NCI-H1092 treated with DMSO at 0.1 percent for 48 hours (cell line): ENCODE measurements at places on chromosomes 11 and 22.

- no peak for DNase-seq
Measured at GRCh38 chr11:76095891-76096290, 110.4 kb downstream of the WNT11 start.

GRCh38 chr11:16310943-16311342 lies 45.4 kb downstream of the SOX6 start:
- no peak for DNase-seq

DNA sequence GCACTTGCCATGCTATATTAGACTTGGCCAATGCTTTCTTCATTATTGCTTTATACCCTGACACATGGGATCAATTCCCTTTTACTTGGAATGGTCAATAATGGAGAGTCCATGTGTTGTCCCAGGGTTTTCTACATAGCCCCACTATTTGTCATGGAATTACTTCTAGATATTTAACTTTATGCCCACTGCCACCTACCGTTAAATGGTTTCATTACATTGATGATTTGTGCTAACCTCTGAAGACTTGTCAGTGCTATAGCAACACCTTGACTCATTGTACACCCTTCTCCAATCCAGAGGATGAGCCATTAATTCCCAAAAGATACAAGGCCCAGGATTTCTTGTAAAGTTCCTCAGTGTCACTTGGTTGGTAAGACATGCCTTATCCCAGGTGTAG lies 31.4 kb upstream of the SLC22A25 start:
- no peak for DNase-seq

GRCh38 chr11:118088531-118088930 lies 1.8 kb upstream of the SMIM35 start:
- DNase-seq, result no peak

- no peak for DNase-seq
Measured at GRCh38 chr22:31820655-31821054, 66.8 kb downstream of the DEPDC5 start.

DNA sequence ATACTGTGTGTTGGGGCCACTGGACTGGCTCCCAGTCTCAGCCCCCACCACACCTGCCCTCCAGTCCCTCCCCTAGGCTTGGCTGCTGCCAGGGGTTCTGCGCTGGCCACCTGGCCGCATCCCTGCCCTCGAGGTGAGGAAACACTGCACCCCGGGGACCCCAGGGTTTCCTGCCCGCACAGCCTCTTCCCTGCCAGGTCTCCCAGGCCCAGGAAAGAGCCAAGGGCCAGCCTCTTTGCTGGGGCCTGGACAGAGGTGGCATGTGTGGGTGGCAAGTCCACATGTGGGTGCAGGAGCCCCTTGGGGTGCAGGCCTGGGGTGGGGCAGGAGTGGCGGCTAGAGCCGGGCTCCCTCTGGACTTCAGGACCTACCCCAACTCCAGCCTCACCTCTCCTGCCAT lies 2.5 kb downstream of the EPS8L2 start:
- no peak for DNase-seq

GRCh38 chr22:20431511-20432192 lies 6.0 kb downstream of the SCARF2 start:
- no peak for DNase-seq

- no peak for DNase-seq
Measured at GRCh38 chr22:49659281-49659923, 168.3 kb downstream of the BRD1 start.

GRCh38 chr11:11374358-11375148 lies 21.5 kb upstream of the CSNK2A3 start:
- no peak for DNase-seq

DNA sequence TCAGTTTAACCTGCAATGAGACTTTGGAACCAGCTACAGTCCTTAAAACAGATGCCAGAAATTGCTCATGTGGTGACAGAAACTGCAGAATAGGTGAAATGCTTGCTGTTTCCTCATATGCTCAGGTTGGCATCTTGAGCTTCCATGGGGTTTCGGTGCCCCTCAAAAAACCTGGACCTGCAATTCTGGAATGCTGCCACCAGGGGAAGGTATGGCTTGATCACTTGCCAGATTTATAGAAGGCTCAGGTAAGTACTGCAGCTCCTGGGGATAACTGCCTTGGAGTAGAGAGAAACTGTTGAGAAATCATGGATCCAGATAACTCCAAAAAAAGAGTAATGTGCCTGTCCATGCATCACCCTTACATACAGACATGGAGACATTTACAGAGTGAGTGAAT lies 113.0 kb downstream of the CTTN start:
- no peak for DNase-seq

GRCh38 chr11:2471048-2471803 lies 26.4 kb downstream of the KCNQ1 start:
- no peak for DNase-seq

DNA sequence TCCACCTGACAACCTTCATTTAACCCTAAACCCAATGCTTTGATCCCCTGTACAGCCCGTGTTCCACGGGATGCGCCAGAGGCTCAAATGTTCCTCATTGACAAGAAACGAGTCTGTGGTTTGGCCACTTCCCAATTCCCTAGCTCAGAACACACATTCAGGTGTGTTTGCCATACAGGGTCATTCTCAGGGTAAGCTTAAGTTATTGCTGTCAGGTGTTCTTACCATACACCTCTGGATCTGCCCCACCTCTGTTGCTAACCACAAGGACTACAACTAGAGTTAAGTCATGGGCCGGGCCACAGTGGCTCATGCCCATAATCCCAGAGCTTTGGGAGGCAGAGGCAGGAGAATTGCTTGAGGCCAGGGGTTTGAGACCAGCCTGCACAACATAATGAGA lies 45.6 kb upstream of the POLD3 start:
- no peak for DNase-seq

DNA sequence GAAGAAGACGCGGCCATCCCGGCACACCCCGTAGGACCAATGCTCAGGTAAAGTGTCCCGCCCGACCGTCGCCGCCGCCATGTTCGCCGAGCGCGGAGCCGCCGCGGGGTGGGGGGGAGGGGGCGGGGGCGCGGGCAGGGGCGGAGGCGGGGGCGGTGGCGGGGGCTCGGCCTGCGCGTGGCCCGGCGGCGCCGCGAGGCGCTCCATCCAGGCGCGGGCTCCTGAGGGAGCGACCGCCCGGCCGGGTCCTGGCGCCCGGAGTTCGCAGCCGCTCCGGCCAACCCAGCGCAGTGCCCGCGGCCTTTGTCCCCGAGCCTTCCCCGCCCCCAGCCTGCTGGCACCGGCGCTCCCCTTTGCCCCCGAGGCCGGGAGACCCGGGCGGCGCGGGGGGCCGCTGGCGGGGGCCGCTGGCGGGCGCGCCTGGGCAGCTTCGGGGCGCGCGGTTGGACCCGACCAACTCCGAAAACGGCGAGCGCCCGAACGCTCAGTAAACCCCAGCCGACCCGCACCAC lies at the start of gene PLEKHA7:
Gene PLEKHA7, minus strand, starts transcription at position 94 of the 512 bp plus-strand sequence. Its CDS starts 13 bp downstream, at position 81.
- DNase-seq, result peak; percentile 37

DNA sequence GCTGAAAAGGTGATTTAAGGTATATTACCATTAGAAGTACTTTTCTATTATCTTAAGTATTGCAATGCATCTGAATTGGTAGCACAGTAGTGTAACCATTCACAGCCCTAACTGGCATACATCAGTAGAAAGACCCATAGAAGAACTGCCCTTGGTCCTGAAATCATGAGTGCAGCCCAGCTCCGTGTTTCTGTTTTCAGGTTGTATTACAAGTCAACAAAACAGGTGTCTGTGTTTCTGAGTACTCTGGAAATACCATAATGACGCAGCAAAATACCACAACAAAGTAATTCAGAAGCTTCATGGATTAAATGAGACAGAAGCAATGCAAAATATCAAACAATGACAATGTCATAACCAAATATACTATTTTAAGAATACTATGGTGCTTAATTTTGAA lies 226.3 kb downstream of the OPCML start:
- no peak for DNase-seq

- peak; percentile 59 for DNase-seq
Measured at GRCh38 chr11:795634-796564, 2.2 kb downstream of the SLC25A22 start.

DNA sequence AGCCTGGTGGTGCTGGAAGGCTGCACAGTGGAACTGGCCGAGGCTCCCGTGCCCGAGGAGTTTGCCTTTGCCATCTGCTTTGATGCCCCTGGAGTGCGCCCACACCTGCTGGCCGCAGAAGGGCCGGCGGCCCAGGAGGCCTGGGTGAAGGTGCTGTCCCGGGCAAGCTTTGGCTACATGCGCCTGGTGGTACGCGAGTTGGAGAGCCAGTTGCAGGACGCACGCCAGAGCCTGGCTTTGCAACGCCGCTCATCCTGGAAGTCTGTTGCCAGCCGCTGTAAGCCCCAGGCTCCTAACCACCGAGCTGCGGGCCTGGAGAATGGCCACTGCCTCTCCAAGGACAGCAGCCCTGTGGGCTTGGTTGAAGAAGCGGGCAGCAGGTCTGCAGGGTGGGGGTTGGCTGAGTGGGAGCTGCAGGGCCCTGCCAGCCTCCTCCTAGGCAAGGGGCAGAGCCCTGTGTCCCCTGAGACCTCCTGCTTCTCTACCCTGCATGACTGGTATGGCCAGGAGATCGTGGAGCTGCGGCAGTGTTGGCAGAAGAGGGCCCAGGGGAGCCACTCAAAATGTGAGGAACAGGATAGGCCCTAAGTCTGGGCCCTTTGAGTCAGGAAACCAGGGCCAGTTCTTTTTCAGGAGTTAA lies 1.9 kb upstream of the SMDT1 start:
- no peak for DNase-seq

- no peak for DNase-seq
Measured at GRCh38 chr11:85889676-85890579, 34.7 kb downstream of the CCDC83 start.

DNA sequence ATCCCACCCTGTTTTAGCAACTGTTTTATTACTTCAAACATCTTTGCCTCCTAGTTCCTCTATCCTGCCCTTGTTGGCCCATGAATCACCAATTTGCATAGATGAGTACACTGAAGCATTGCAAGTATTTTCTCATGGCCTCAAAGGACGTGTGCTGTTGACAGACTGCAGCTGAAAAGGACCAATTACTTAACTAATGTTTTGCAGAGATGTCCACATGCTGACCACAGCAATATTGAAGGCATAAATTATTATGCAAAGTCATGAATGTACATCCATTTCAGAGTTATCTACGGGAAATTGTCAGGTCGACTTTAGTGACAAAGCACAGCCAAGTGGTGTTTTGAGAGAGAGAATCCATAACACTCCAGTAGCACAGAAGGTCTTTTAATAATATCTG lies 64.8 kb downstream of the CADM1 start:
- DNase-seq, result no peak

DNA sequence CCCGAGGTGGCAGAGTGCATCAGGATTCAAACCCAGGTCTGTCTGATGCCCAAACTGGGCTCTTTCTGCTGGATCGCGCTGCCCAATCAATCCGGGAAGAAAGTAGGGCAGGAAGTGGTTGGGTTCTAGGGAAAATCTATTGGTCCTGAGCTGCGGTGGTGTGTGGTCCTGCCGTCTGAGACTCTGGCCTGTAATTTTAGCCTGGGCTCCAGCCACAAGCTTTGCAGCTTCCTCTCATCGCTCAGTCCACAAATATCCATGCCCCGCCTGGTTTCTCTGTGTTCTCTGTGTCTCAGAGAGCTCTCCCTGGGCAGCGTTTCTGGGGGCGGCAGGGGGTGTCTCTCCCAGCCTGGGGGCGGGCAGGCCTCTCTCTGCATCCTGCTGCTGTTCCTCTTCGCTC lies 18.7 kb downstream of the CACNG2 start:
- DNase-seq, result no peak

- DNase-seq, result peak; percentile 66
Measured at GRCh38 chr11:69312453-69313404, 18.8 kb downstream of the MYEOV start.

DNA sequence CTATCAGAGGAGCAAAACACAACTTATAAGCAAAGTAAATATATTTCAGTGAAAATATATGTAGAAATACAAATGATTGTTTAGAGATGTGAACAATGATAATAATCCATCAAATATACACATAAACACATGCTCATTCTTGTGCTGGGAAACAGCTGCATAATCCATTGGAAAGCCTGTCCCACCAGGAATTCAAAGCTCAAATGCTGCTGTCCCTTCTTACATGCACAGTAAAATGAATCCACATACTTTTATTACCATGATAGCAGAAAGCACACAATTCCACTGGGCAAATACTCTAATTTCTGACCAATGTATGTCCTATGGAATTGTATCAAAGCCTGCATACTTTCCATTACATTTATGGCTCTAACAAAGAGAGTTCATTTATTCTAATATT lies 44.5 kb downstream of the SOX6 start:
- no peak for DNase-seq

- no peak for DNase-seq
Measured at GRCh38 chr11:45154276-45154675, 7.8 kb downstream of the PRDM11 start.

DNA sequence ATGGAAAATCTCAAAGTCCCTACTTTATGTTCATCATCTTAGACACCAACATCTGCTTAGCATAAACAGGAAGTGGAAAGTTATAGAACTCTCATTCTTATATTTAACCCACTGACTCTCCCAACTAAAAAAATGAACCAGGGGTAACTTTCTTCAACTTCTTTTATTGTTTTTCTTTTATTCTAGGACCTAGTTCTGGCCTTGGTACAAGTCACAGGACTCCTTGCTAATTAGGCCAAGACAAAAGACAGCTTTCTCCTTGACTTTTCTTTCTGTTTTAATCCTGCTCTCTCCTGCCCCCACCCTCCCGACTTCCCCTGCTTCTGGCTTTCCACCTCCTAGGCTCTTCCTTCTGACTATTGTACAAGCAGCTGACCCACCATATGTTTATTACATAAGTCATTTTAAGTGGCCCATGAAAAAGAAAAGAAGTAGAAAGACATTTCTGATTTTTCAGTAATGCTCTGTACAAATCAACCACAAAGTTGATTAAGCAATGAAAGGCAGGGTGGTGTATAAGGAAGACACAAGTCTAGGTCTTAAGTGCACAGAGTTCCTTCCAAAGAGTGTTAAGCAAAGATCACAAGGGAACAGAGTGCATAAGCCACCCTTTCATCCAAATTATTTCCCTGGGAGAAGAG lies 18.3 kb downstream of the JAML start:
- no peak for DNase-seq

DNA sequence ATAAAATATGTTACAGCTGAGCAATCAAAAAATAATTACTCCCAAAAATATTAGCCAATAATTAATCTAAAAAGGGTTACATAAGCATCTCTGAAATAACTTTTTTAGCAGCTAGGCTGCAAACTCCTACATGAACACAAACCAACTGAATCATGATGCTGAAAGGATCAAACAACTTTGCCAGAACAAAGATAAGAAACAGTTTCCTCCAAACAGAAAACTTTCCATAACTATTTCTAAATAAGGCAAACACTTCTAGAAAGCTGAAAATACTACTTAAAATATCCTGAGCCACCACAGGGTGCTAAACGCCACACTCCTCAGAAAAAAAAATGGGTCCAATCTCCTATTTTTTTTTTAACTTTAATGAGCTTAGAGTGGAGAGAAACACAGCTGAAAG lies 68.6 kb upstream of the ARHGAP32 start:
- DNase-seq, result no peak

- DNase-seq, result no peak
Measured at GRCh38 chr11:88363648-88364065, 26.1 kb upstream of the CTSC start.

- DNase-seq, result peak; percentile 21
Measured at GRCh38 chr11:57460758-57461749, 726 bp downstream of the RTN4RL2 start.
